Stimulated activated CD4-positive, alpha-beta T cell treated with anti-CD3 and anti-CD28 coated beads, Interleukin-15, amount 100 ng/mL, for 1 hour (primary cell): ENCODE measurements at places on chromosomes 2 and 18.

DNA sequence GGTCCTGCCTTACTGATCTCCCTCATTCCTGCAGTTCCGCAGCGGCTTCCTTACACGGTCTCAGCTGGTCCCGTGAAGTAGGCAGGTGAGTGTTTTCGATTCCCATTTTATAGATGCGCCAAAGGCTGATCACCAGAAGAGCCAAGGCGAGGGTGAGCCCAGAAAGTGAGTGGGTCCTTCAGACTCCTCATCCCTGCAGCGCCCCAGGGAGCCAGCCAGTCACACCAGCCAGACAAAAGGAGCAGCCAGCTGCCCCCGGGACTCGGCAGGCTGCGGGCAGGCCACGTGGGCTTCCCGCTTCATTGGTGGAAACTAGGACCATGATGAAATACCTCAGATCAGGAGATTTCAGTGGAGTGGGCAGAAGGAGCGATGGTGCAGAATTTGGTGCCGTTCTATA lies 85.9 kb downstream of the SMAD7 start:
- no peak for DNase-seq

DNA sequence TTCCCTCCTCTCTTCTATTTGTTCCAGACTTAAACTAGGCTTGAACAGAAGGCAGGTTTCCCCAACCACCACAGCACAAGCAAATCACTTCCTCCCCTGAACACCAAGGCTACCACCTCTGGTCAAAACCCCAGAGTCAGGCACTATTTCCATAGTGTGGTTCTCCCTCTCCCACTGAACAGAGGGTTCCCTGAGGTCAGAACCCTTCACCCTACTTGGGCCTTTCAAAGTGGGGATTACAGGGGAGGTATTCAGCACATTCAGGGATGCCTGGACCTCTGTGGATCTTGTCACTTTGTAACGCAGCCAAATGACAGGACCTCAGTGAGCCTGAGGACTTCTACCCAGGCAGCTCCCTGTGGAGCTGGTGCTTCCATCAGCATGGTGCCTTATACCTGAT lies 88.7 kb downstream of the TNS1 start:
- DNase-seq = no peak

- DNase-seq = no peak
These were observed 35.6 kb downstream of the SLC25A12 start for GRCh38 chr2:171858397-171858958.

- DNase-seq = no peak
These were observed 2.0 kb upstream of the CAPN10 start for GRCh38 chr2:240584486-240585031.

DNA sequence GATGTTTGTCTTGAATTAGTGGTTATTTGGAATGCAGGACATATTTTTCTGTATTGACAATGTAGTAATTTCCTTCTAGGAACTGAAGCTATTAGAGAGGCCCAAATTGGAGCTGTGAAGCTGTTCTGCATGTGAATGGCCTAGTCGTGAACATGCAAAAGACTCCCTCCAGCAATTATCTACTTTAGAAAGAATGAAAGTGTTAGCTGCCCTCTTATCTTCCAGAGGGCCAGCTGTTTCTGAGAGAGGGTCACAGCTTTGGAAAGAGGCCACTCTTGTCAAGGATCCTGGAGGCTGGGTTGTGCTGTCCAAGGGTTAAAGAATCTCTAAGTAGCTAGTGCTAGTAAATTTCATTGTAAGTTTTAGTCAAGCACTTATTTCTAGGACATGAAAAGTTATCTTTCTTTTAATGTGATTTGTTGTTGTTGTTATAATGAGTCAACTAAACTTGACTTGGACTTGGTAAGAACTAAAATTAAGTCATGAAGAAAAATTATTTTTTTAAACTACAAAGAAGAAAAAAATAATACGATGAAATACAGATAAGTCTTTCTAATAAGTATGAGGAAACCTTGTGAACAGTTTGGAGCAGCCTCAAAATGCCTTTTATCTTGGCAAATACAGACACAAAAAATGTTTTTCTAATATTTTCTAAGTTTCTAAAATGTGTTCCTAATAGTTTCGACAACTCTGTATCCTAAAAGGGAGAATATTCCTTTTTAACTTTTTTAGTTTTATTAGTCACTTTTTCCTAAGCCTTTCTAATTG lies 36.8 kb downstream of the DPP4 start:
- DNase-seq = no peak
